PC-3 (cell line): ENCODE measurements at places on chromosomes 3 and 15. TPM values are rescaled to one million over a fixed set of nuclear protein-coding genes. Genes with fewer than 3 reads are reported as not detected.
A peak's percentile ranks its signal among the peaks of the same experiment; 100 is the strongest.

Gene PIGB
- total RNA-seq, result 10.9 and 15.3 TPM in 2 replicates

Gene ECE2
- not detected in 2 replicates for total RNA-seq

Gene IGDCC3
- not detected in 2 replicates for total RNA-seq

Gene ARPP21
- not detected in 2 replicates for total RNA-seq

Gene TMEM212
- total RNA-seq, result not detected in 2 replicates

Gene CHRFAM7A
- total RNA-seq, result 19.0 TPM in 1 of 2 replicates, not detected in the other

DNA sequence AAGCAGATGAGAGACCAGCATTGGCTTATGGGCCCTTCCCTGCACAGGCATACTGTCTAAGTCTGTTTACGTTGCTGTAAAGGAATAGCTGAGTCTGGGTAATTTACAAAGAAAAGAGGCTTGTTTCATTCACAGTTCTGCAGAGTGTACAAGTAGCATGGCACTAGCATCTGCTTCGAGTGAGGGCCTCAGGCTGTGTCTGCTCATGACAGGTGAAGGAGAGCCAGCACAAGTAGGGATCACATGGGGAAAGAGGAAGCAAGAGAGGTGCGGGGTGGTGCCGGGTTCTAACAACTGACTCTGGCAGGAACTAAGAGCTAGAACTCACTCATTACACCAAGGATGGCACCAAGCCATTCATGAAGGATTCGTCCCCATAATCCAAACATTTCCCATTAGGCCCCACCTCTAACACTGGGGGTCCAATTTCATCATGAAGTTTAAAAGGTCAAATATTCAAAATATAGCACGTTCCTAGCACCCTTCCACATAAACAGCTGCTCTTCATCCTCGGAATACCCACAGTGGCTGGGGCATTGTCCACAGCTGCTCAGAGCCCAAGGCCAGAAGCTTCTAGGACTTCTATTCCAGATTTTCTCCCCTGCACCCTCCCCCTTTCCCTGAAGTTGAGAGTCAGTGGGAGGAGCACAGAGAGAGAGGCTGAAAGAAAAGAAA is 5.6 kb downstream of the RTP3 start:
- DNase-seq, result no peak
- H3K27me3 ChIP-seq, result no peaks in the 10 kb centered on the region
- no peaks in the 10 kb centered on the region for H3K36me3 ChIP-seq
- H3K4me1 ChIP-seq, result 0 out of 2 replicates have a peak, but pooled peaks cover 10% of the 10 kb centered on the region
- H3K4me3 ChIP-seq, result no peak overlapping the region

DNA sequence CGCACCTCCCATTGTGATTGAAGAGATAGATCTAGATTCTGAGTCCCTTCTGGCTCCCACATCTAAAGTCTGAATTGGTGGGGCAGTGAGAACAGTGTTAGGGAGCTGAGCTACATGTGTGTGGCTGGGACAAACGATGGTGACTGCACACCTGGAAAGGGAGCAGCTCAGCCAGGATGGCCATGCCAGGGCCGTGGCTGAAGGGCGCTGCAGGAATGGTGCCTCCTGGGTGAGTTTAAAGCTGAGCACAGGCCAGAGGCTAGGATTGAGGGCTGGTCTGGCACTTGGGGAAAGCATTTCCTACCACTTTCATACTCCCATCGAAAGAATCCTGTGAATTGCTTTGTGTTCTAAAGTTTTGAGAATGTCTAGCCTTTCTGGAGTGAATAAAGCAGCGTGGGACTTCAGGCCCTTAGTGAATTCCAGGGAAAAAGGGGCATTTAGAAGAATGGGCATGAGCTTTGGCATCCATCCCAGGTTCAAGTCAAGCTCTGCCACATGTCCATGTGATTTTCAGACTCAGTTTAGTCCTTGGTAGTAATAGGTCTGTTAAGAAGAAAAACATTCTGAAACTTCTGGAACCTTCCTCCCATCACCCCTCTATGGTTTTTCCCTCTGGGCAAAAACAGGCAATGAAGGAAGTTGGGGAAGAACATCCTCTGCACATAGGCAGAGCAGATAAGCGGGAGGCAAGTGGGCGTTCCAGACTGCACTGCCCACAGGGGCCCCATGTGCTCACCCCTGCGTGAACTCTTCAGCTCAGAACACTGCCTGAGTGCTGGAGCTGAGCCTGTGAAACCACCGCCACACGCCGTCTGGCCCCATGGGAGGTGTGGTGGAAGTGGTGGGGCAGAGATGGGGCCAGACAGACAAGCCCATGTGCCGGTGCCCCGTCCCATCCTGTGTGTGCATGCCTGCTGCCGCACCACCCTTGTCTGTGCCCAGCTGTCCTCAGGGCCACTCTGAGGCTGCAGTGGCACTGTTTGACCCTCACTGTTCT is 12.9 kb upstream of the CPNE9 start:
- H3K27me3 ChIP-seq, result no peaks in the 10 kb centered on the region
- no peaks in the 10 kb centered on the region for H3K4me1 ChIP-seq
- no peak for DNase-seq
- H3K27ac ChIP-seq, result no peak overlapping the region

DNA sequence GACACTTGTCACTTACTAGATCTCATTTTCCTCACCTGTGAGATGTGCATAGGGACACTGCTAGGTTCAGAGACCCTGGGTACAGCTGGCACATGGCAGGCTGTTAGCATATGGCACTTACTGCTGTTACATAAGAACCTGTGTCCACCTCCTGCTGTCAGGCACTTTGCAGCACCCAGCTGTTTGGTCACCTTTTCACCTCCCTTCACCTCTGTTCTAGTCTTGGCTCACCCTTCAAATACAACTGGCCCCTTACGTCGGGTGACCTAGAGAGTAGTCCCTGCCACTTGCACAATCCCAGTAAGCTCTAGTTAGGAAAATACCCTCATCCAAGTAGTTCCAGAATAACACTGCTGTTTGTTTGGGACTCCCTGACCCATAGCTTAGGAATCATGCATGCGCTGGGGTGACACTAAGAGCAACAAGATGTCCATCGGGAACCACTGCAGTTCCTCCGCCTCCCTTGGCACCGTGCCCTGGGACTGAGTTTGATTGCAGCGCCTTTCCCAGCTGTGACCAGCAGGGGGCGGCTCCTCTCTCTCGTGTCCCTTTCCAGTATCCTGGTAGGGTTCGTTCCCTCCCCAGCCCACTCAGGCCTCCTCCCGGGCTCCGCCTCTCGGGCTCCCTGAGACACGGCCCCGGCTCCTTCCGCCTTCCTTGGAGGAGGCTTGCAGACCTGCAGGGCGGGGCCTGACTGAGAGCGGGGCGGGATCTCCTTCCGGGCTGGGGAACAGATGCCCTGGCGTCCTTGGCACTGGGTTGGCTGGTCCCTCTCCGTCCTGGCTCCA is 78.6 kb downstream of the ABHD5 start:
- DNase-seq, result peak; percentile 99
- peak overlapping the region; percentile 5; the same call in 1 of the 2 replicates for H3K27ac ChIP-seq
- no peaks in the 10 kb centered on the region for H3K36me3 ChIP-seq
- H3K27me3 ChIP-seq, result no peaks in the 10 kb centered on the region
- peak overlapping the region; percentile 41 for H3K4me3 ChIP-seq

DNA sequence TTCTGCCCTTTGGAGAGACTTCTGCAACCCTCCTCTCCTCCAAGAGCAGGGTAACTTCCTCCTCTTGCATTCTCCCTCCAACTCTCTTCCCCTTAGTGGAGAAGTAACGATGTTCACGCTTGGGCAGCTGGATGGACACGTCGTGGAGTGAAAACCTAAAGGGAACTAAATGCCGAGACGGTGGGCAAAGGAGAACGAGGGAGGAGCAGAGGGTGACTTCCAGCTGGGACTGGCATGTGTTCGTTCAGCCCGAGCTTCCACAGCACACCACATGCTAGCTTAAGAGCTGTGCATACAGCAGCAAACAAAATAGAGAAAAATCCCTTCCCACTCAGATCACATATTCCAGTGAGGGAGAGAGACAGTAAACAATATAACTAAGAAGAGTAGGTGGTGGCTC is 179.8 kb downstream of the SLCO3A1 start:
- no peak overlapping the region for H3K4me3 ChIP-seq
- no peaks in the 10 kb centered on the region for H3K4me1 ChIP-seq
- H3K36me3 ChIP-seq, result no peaks in the 10 kb centered on the region
- no peak overlapping the region for H3K27ac ChIP-seq

DNA sequence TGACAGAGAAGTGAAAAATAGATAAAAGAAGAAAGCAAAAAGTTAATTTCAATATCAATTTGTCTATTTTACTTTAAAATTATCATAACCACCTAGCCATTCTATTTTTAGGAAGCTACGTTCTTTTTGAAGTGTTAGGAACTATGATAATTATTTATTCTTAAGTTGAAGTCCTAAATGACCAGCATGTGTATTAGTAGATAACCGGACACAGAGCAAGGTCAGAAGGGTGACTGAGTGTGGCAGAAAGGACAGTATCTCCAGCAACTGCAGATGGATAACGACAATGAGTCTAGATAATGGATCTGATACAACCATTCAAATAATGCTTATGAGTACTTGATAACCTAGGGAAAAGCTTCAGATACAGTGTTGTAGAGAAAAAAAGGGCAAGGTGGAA is 198.0 kb downstream of the PDE8A start:
- H3K4me1 ChIP-seq, result peaks cover 11% of the 10 kb centered on the region
- no peak overlapping the region for H3K4me3 ChIP-seq
- DNase-seq, result no peak
- no peak overlapping the region for H3K27ac ChIP-seq
- no peaks in the 10 kb centered on the region for H3K27me3 ChIP-seq
- no peaks in the 10 kb centered on the region for H3K36me3 ChIP-seq

- H3K27ac ChIP-seq, result peak overlapping the region; percentile 63
- peak; percentile 44 for DNase-seq
- H3K27me3 ChIP-seq, result no peaks in the 10 kb centered on the region
- H3K4me3 ChIP-seq, result no peak overlapping the region
- peaks cover 58% of the 10 kb centered on the region for H3K4me1 ChIP-seq
These were observed 46.3 kb downstream of the LIMD1 start for GRCh38 chr3:45640724-45641361.

DNA sequence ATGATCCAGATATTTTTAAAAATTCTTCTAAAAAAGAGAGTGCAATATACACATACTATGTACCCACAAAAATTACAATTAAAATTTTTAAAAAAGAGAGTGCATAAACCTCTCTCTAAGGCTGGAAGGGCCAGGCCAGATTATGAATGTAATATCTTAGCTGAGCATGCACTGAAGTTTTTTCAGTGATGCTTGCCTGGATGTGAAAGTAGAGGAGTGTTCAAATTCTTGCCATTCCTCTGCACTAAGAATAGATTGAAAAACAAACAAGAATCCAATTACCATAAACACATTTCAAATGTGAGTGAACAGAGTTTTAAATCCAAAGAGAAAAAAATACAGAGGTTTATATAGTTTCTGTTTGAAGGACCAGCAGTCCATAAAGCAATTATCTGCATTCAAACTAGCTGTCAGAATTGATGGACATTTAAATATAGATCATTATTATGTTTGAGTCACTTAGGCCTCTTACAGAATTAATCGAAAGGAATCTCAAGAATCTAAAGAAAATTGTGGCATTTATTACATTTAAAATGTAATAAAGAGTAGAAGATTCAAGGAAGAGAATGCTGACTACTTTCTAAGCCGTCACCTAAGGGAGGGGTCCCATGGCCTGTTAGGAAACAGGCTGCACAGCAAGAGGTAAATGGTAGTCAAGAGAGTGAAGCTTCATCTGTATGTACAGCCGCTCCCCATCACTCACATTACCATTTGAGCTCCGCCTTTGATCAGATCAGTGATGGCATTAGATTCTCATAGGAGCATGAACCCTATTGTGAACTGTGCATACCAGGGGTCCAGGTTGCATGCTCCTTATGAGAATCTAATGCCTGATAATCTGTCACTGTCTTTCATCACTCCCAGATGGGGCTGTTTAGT is 159.3 kb upstream of the MDFIC2 start:
- no peaks in the 10 kb centered on the region for H3K27me3 ChIP-seq
- DNase-seq, result no peak
- H3K27ac ChIP-seq, result no peak overlapping the region
- H3K36me3 ChIP-seq, result no peaks in the 10 kb centered on the region
- H3K4me3 ChIP-seq, result no peak overlapping the region

GRCh38 chr15:60975952-60976351 is 253.2 kb downstream of the RORA start:
- DNase-seq, result no peak
- no peak overlapping the region for H3K27ac ChIP-seq
- H3K27me3 ChIP-seq, result no peaks in the 10 kb centered on the region
- no peaks in the 10 kb centered on the region for H3K36me3 ChIP-seq

DNA sequence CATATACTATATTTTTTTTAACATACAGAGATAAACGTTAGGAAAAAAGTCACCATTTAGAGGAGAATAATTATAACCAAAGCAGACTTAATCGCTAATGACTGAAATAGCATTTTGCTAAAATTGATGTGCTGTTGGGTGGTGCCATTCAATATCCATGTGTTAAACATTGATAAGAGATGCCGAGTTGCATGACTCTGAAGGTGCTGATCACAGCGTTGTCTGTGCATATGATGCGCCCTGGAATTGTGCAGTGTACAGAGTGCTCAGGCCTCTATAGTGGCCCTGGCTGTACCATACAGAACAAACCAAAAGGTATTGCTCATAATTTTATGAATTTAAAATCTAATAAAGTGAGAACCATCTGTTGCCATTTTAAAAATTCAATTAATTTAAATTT is 168.3 kb downstream of the MEIS2 start:
- no peaks in the 10 kb centered on the region for H3K27me3 ChIP-seq
- DNase-seq, result no peak
- no peak overlapping the region for H3K27ac ChIP-seq
- no peaks in the 10 kb centered on the region for H3K4me1 ChIP-seq
- no peak overlapping the region for H3K4me3 ChIP-seq
- no peaks in the 10 kb centered on the region for H3K36me3 ChIP-seq

GRCh38 chr3:157531771-157532170 is 28.6 kb upstream of the VEPH1 start:
- no peaks in the 10 kb centered on the region for H3K36me3 ChIP-seq
- DNase-seq, result peak; percentile 20
- H3K27me3 ChIP-seq, result no peaks in the 10 kb centered on the region
- peak overlapping the region; percentile 68 for H3K27ac ChIP-seq

GRCh38 chr3:198080521-198081384 is 120.7 kb downstream of the LMLN start:
- H3K36me3 ChIP-seq, result no peaks in the 10 kb centered on the region
- peaks cover 12% of the 10 kb centered on the region; the same call in 1 of the 2 replicates for H3K4me1 ChIP-seq
- H3K27ac ChIP-seq, result no peak overlapping the region
- peaks cover 74% of the 10 kb centered on the region for H3K27me3 ChIP-seq
- peak overlapping the region; percentile 60 for H3K4me3 ChIP-seq

DNA sequence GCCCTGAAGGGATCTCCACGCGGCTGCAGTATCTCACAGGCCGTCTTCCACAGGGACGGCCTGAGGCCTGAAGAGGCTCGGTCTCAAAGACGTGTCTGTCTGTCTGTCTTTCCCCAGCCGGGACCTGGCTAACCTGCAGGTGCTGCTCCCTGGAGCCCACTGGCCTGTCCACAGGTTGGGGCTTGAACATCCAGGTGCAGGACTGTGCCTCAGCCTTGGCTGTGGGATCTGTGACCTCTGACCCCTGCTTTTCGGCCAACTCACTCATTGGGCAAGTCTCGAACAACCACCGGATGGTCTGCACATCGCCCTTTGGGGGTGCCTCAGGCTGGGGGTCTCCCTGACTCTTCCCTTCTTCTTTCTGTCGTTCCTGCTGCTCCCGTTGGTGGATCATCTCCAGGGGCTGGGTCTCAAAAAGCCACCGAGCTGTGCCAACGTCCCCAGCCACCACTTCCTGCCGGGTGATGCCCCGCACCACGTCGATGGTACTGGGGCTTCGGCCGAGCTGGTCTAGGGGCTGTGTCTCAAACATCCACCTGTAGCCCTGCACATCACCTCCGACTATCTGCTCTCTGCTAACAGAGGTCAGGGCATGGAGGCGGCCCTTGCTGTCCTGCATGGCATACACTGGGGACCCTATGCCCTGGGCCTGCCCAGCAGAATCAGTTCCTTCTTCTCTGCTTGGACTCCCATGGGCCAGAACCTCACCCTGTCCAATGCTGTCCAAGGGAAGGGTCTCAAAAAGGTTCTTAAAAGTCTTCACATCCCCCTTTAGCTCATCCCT is 4.8 kb downstream of the XIRP1 start:
- no peak for DNase-seq
- H3K4me1 ChIP-seq, result no peaks in the 10 kb centered on the region
- H3K36me3 ChIP-seq, result no peaks in the 10 kb centered on the region
- H3K27me3 ChIP-seq, result no peaks in the 10 kb centered on the region
- no peak overlapping the region for H3K4me3 ChIP-seq
